ENCODE measurements at places on chromosomes 11 and 22. TPM values are rescaled to one million over a fixed set of nuclear protein-coding genes. Genes with fewer than 3 reads are reported as not detected.

- H3K4me3 ChIP-seq: no peak overlapping the region
- no peaks in the 10 kb centered on the region for H3K36me3 ChIP-seq
- H3K4me1 ChIP-seq: peaks cover 24% of the 10 kb centered on the region
Measured at GRCh38 chr22:30185129-30185528, 61.4 kb downstream of the LIF start.

DNA sequence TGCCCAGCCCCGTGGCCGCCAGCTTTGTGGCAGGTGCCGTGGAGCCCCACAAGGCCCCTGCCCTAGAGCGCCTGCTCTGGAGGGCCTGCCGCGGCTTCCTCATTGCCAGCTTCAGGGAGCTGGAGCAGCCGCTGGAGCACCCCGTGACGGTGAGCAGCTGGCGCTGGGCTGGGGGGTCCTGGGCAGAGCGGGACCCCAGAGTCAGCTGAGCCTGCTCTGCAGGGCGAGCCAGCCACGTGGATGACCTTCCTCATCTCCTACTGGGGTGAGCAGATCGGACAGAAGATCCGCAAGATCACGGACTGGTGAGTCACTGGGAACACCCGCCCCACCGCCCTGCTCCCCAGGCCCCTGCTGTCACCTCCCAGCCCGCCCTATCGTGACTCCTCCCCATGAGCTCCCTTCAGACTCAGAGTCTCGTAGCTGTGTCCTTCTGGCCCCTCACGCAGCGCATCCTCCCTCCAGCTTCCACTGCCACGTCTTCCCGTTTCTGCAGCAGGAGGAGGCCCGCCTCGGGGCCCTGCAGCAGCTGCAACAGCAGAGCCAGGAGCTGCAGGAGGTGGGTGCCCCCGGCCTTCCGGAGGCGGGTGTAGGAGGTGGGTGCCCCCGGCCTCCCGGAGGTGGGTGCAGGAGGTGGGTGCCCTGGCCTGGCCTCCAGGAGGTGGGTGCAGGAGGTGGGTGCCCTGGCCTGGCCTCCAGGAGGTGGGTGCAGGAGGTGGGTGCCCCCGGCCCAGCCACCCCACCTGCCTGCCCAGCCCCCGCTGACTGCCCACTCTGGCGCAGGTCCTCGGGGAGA is 4.7 kb downstream of the TCIRG1 start:
- no peak overlapping the region for H3K27ac ChIP-seq
- peaks cover 7% of the 10 kb centered on the region for H3K36me3 ChIP-seq
- peaks cover 20% of the 10 kb centered on the region for H3K4me1 ChIP-seq
- no peak overlapping the region for H3K4me3 ChIP-seq
- DNase-seq: no peak

- no peaks in the 10 kb centered on the region for H3K4me1 ChIP-seq
- H3K27ac ChIP-seq: no peak overlapping the region
- H3K4me3 ChIP-seq: no peak overlapping the region
- H3K27me3 ChIP-seq: no peaks in the 10 kb centered on the region
- no peaks in the 10 kb centered on the region for H3K36me3 ChIP-seq
Measured at GRCh38 chr11:23772081-23772480, 724.8 kb upstream of the LUZP2 start.

GRCh38 chr11:120710354-120711131 is 199.0 kb downstream of the GRIK4 start:
- H3K27ac ChIP-seq: no peak overlapping the region
- peaks cover 20% of the 10 kb centered on the region for H3K27me3 ChIP-seq
- peaks cover 19% of the 10 kb centered on the region for H3K4me1 ChIP-seq
- no peaks in the 10 kb centered on the region for H3K36me3 ChIP-seq
- DNase-seq: peak; percentile 79
- no peak overlapping the region for H3K4me3 ChIP-seq

DNA sequence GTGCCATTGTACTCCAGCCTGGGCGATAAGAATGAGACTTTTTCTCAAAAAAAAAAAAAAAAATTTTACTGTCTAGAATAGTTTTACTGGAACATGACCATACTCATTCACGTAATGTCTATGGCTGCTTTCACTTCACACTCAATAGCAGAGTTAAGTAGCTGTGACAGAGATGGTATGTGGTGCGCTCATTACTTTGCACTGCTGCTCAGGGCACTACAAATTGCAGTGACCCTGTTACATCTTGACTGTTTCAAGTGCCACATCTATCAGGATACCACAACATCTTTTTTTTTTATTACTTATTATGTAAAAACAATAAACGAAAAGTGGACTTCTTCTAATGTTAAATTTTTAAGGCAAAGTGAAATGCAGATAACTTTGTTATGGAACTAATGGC is 110.3 kb downstream of the ARHGAP20 start:
- H3K4me1 ChIP-seq: no peaks in the 10 kb centered on the region
- H3K27me3 ChIP-seq: peaks cover 39% of the 10 kb centered on the region
- H3K4me3 ChIP-seq: no peak overlapping the region

DNA sequence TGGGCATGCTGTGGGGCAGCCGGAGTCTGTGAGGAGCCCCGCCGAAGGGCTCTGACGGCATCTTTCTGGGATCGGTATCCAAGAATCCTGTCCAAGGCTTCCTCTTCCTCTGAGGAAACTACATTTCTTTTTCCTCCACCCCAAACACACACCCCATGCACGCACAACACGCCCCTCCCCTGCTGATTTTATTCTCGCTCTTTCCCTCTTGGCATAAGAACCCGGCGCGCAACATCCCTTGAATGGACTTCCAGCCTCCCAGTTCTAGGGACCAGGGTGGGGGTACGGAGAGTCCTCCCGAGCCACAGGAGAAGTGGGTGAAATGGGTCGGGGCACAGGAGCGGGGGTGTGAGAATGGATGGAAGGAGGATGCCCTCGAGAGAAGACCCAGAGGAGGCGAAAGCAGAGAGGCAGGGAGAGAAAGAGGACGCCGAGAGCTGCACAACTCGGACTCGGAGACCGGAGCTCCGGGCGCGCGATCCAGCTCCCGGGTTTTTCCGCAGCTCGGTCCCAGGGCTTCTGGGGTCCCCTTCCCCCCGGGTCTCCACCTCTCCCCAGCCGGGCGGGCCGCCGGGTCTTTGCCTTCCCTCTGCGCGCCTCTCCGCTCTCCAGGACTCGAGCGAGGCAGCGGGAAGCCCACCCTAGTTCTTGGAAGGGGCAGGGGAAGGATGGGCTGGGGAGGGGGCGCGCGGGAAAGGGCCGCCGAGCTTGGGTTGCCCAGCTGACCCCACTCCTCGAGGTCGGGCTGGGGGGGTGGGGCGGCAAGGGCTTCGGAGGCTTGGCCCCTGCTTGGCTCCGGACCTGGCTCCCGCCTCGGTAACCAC is 1.5 kb upstream of the LARGE1 start:
- no peak for DNase-seq
- H3K27ac ChIP-seq: no peak overlapping the region
- peaks cover 56% of the 10 kb centered on the region for H3K27me3 ChIP-seq
- H3K4me3 ChIP-seq: peak overlapping the region; percentile 58
- no peaks in the 10 kb centered on the region for H3K36me3 ChIP-seq

- no peak overlapping the region for H3K4me3 ChIP-seq
- peak; percentile 74 for DNase-seq
- no peaks in the 10 kb centered on the region for H3K27me3 ChIP-seq
- H3K36me3 ChIP-seq: no peaks in the 10 kb centered on the region
- peaks cover 9% of the 10 kb centered on the region for H3K4me1 ChIP-seq
Measured at GRCh38 chr11:106656646-106657045, 361.6 kb downstream of the GUCY1A2 start.

- H3K36me3 ChIP-seq: peaks cover 35% of the 10 kb centered on the region
- no peak overlapping the region for H3K27ac ChIP-seq
- no peaks in the 10 kb centered on the region for H3K4me1 ChIP-seq
- H3K4me3 ChIP-seq: no peak overlapping the region
- no peaks in the 10 kb centered on the region for H3K27me3 ChIP-seq
Measured at GRCh38 chr11:68423481-68423880, 37.1 kb upstream of the PPP6R3 start.

The SPDYC gene
- total RNA-seq: not detected

The OR52E2 gene
- not detected for total RNA-seq

The IGF2 gene
- 5.1 TPM for total RNA-seq

The SGSM1 gene
- total RNA-seq: 0.29 TPM

Data from PC-3 (cell line).